ENCODE measurements at places on chromosomes 2 and 18.

GRCh38 chr18:70142001-70142400, 63.5 kb downstream of the RTTN start:
- no peak for DNase-seq

GRCh38 chr18:41206341-41206830, 748.6 kb upstream of the PIK3C3 start:
- no peak for DNase-seq

- no peak for DNase-seq
Observed at GRCh38 chr2:32485399-32485798, 128.6 kb downstream of the BIRC6 start.

- DNase-seq = no peak
Observed at GRCh38 chr2:105576440-105577241, 168.1 kb upstream of the NCK2 start.

DNA sequence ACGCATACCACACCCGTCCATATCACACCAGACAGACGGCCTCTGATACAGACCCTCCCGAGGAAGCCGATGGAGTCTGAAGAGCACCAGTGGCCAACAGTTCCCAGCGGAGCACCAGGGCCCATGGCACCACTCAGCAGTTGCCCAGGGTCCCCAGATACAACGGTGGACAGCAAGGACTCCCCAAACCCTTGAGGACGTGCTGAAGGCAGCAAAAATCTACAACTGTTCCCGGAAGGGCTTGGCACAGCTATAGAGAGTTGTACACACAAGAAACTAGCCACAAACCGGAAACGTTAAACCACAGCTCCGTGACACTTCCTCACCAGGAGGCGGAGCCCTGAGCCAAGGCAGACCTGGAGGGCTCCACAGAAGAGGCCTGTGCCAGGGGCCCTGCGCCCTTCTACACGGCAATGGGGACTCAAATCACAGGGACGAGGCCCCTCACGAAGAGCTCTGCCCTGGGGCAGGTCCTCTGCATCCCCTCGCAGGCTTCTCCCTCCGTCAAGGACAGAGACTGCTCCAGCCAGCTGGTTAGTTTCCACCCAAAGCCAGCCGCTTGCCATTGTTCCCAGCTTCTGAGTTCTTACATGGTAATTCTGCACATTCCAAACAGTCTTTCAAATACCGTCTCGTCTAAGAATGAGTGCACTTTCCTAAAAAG, 133.4 kb downstream of the HDAC4 start:
- DNase-seq = peak; percentile 88

DNA sequence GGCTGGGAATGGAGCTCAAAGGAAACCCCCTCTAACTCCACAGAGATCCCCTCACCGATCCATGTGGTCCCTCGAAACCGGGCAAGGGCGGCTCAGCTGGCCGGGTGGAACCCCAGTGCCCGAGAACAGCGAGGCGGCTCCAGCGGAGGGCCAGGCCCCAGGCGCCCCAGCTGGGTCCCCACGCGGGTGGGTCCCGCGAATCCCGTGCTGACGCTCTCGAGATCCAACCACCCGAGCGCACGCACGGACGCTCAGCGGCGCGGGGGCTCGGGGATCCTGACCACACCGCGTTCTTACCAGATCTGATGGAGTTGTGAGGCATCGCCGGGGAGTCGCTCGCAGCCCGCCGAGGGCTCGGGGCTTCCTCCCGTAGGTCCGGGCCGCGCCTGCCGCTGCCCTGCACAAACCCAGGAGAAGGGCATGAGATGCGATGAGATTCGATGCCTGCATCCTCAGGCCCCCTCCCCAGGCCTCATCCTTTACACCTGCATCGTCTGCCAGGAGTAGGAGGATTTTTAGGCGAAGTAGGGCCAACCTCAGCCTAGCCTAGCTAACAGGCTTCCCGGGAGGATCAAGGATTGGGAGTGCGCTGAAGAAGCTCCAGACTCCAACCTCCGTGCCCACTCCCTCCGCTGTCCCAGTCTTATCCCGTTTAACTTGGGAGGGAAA, 514 bp downstream of the PAX8 start:
- DNase-seq = no peak

DNA sequence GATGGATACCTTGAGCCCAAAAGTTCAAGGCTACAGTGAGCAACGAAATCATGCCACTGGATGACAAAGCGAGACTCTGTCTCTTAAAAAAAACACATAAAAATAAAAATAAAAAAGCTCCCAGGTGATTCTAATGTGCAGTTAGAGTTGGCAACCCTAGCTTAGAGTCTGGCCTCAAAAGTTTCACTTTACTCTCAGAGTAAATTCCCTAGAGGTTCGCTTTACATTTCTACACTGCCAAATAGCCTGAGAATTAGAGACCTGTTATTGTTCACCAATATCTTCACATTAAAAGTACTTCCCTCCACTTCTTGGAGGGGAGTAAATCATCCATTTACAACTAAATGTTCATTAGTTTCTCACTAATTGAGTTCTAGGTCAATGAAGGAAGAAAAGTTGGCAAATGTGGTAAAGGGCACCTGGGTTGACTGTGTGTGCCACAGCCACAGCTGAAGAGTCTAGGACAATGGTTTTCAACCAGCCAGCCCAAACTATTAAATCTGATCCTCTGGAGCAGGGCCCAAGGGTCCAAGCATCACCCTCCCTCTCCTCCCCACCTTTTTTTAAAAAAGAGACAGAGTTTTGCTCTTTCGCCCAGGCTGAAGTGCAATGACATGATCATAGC, 15.2 kb upstream of the TMEM37 start:
- DNase-seq = no peak
